Activated CD8-positive, alpha-beta memory T cell treated with anti-CD3 and anti-CD28 coated beads, Interleukin-2, amount 10 ng/mL, durations not matched to agents 7 days and 5 days (primary cell): ENCODE measurements at places on chromosomes 7 and 10. TPM values are rescaled to one million over a fixed set of nuclear protein-coding genes. Genes with fewer than 3 reads are reported as not detected.
A peak's percentile ranks its signal among the peaks of the same experiment; 100 is the strongest.

The LIPK gene
- total RNA-seq, result not detected

DNA sequence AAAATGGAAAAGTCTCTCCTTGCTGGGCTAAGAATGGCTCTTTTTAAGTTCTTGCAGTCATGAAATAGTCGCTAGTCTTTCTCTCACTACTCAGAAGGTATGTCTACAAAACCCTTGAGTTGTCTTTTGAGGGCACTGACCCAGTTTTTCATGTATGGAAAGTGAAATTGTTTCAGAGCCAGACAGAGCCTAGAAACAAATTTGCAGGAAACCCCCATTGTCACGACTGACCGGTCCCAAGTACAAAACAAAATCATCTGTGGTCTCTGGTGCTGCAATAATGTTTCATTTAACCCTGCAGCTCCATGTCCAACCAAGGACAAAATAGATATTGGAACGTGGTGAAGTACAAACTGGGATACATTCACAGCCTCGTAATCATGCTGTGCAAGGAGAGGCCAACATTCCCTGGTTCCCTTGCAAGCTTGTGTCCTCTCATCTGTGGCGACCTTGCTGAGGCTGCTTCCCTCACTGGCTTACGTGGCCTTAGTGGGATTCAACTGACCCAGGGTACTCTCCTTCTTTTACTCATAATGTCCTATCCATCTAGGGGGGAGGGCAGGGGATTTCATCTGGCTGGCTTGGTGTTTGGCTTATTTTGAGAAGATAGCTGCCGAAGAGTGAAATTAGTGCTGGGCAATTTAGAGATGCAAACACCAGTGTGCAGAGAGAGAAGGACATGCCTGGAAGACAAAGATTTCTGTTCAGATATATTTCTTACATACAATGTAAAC, 172.5 kb downstream of the IPMK start:
- DNase-seq, result no peak
- H3K4me3 ChIP-seq, result no peak overlapping the region
- H3K27me3 ChIP-seq, result no peaks in the 10 kb centered on the region
- no peak overlapping the region for H3K27ac ChIP-seq
- H3K4me1 ChIP-seq, result no peaks in the 10 kb centered on the region

DNA sequence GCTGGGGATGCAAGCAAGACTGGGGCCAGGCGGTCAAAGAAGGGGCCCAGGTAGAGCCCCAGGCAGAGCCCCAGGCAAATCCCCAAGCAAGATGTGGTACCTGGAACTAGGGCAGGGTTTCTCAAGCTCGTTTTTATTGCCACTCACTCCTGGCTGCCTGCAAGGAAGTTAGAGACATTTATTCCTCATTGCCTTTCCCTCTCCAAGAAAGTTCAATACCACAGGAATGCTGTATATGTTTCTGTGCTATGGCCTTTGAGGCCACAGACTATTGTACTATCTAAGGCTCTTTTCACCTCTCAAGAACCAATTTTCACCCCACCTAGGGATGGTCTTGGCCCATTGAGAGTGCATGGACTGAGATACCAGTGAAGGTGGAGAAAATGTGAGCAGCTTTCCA, 71.3 kb downstream of the TACC2 start:
- no peaks in the 10 kb centered on the region for H3K4me1 ChIP-seq
- H3K4me3 ChIP-seq, result no peak overlapping the region
- H3K27ac ChIP-seq, result no peak overlapping the region
- no peak for DNase-seq
- H3K36me3 ChIP-seq, result no peaks in the 10 kb centered on the region
- no peaks in the 10 kb centered on the region for H3K27me3 ChIP-seq

DNA sequence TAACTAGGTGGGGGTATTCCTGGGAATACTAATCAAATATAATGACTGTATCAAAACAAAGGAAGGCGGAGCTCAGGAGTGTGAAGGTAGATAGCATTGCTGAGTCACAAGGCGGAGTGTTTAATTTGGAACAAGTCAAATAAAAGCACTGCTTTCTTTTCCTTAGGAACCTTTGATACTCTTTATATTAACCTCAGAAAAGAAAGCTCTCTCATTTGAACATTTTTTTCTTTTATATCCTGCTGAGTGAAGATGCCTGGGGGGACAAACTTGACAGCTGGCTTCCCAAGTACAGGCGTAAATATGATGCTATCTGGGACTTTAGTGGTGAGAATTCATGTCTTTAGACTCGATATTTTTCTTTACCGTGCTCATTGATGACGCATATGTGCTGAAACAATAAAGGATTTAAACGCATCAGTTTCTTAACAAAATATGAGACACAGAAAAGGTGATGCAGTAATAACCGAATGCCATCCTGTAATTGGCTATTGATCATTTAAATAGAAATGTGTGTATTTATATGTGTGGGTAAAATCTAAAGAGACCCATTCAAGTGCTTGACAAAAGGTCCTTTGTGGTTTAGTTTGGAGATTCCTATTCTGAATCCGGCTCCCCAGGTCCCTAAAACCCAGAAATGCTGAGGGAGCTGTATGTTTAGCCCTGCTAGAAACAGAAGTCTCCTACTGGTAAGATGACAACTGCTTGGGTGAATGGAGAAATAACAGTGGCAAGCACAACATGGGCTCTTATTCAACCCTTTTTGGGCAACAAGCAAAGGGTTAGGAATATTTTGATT, 102.7 kb downstream of the PRTFDC1 start:
- no peaks in the 10 kb centered on the region for H3K36me3 ChIP-seq
- H3K27me3 ChIP-seq, result no peaks in the 10 kb centered on the region
- no peak overlapping the region for H3K4me3 ChIP-seq
- DNase-seq, result no peak
- peaks cover 7% of the 10 kb centered on the region for H3K4me1 ChIP-seq

DNA sequence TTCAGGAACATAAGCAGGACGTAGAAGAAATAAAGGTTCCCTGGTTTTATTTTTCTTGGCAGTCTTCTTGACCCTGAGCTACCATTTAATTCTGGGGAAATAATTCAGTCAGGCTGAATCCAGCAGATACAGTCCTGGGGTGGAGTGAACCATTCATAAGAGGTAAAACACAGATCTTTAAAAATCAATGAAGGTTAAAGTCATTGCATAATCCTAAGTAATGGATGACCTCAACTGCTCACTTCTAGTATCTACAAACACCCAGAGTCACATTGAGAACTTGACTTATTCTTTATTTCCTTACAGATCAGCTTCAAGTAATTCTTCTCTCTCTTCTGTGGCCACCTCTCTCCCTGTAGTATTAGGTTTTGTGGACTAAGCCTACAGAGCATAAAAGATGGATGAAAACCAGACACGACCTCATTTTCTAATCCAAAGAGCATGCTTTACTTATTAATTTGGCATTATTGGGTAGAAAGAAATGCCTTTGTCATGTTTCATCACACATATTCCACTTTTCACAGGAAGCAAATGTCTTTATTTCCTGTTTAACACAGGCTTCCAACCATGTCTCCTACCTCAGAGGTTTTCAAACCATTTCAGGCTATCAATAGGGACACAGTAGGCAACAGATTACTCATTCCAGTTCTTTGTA, 182.3 kb upstream of the IMMP2L start:
- no peaks in the 10 kb centered on the region for H3K4me1 ChIP-seq
- no peaks in the 10 kb centered on the region for H3K36me3 ChIP-seq
- H3K4me3 ChIP-seq, result no peak overlapping the region
- no peak overlapping the region for H3K27ac ChIP-seq
- peaks cover 14% of the 10 kb centered on the region for H3K27me3 ChIP-seq

DNA sequence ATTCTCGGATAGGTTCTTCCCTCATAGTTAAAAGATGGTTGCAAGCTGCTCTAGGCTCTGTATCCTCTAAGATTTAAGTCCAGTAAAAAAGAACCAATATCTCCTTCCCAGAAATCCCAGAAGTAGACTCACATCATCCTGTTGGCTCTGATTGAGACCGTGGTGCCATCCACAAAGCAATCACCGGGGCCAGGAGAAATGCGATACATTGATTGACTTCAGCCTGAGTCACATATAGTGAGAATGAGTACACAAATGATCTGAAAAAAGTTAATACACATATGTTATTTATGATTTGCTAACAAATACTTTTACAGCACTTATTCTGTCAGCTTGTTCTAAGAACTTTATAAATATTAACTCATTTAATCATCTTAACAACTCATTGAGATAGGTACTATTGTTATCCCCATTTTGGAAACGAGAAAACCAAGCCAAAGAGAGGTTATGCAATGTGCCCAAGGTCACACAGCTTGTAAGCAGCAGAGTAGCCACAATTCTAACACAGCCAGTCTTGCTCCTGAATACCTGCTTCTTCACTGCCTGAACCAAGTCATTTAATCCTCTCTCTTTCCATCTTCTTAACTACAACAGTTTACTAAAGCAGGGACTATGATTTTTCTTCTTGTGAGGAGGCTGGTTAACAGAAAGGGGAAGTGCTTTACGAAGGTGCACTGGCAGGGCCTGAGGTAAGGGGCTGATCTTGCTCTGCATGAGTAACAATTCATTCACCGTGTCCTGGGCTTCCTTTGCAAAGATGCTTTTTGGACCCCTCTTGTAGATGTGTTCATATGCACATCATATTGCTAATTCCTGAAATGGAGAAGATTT, 177.0 kb downstream of the REEP3 start:
- H3K4me1 ChIP-seq, result peaks cover 8% of the 10 kb centered on the region
- H3K27ac ChIP-seq, result no peak overlapping the region
- DNase-seq, result no peak
- H3K27me3 ChIP-seq, result no peaks in the 10 kb centered on the region

- no peak overlapping the region for H3K4me3 ChIP-seq
- no peaks in the 10 kb centered on the region for H3K36me3 ChIP-seq
These were observed 50.8 kb upstream of the IFRD1 start for GRCh38 chr7:112399501-112399900.

The CPA2 gene
- total RNA-seq, result not detected

DNA sequence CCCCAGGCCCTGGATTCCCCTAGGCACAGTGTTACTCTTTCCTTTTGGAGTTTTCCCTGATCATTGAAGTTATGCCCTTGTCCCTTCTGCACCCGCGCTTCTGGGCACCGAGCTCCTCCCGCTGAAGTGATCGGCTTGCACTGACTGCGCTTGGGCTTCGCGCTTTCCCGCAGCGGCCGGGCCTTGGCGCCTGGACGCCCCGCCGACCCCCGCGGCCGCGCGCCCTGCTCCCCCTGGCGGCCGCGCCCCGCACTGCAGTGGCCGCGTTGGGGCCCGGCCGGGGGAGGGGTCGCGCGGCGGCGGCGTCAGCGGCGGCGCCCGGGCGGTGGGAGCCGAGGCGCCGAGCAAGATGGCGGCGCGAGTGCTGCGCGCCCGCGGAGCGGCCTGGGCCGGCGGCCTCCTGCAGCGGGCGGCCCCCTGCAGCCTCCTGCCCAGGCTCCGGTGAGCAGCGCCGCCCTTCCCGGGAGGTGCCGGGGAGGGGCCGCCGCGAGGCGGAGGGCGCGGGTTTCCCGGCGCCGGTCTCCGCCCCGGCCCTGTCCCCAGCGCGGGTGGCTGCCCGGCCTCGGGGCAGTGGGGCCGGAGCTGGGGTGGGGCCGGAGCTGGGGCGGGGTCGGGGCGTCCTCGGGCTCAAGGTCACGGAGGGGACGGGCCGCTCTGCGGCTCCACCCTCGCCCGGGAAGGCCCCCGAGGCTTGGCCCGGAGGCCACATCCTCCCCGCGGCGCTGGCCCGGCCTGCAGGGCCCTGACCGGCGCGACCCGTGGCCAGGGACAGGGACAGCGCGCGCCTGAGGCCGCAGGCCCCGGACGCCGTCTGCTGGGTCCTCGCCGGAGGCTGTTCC, at the start of gene NIPSNAP2:
Gene NIPSNAP2, plus strand, starts transcription at position 325 of the 839 bp plus-strand sequence. Its CDS starts 25 bp downstream, at position 350.
- H3K27ac ChIP-seq, result peak within 1 kb of the TSS; percentile 80
- peak within 1 kb of the TSS; percentile 75 for H3K4me3 ChIP-seq
- H3K36me3 ChIP-seq, result peaks cover 8% of the 10 kb centered on the region
- H3K4me1 ChIP-seq, result peaks cover 31% of the 10 kb centered on the region
- peak; percentile 59 for DNase-seq

- H3K27me3 ChIP-seq, result no peaks in the 10 kb centered on the region
- no peaks in the 10 kb centered on the region for H3K36me3 ChIP-seq
- no peak overlapping the region for H3K27ac ChIP-seq
- no peaks in the 10 kb centered on the region for H3K4me1 ChIP-seq
- H3K4me3 ChIP-seq, result no peak overlapping the region
These were observed 2.7 kb downstream of the PRSS37 start for GRCh38 chr7:141838581-141838980.

GRCh38 chr7:39172137-39172536, 194.4 kb downstream of the POU6F2 start:
- DNase-seq, result no peak
- H3K27ac ChIP-seq, result no peak overlapping the region
- no peak overlapping the region for H3K4me3 ChIP-seq
- no peaks in the 10 kb centered on the region for H3K27me3 ChIP-seq

The OR6V1 gene
- not detected for total RNA-seq

DNA sequence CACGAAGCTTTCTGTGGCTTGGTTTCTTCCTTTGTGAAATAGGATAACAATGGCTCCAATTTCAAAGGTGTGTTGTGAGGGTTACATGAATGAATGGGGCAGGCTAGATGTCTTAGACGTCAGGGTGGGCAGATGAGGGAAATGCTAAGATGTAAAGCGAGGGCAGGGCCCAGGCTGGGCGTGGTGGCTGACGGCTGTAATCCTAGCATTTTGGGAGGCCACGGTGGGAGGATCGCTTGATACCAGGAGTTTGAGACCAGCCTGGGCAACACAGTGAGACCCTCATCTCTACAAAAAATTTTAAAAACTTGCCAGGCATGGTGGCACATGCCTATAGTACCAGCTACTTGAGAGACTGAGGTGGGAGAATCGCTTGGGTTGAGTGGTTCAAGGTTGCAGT, 607.7 kb upstream of the FOXK1 start:
- no peaks in the 10 kb centered on the region for H3K36me3 ChIP-seq
- no peaks in the 10 kb centered on the region for H3K4me1 ChIP-seq
- no peak overlapping the region for H3K4me3 ChIP-seq
- no peaks in the 10 kb centered on the region for H3K27me3 ChIP-seq
- no peak overlapping the region for H3K27ac ChIP-seq

- no peaks in the 10 kb centered on the region for H3K4me1 ChIP-seq
- no peaks in the 10 kb centered on the region for H3K36me3 ChIP-seq
- no peak overlapping the region for H3K4me3 ChIP-seq
- no peak for DNase-seq
- no peak overlapping the region for H3K27ac ChIP-seq
These were observed 748.4 kb upstream of the PHF14 start for GRCh38 chr7:10225275-10225674.

GRCh38 chr10:69333205-69333604, 54.9 kb downstream of the HK1 start:
- peaks cover 14% of the 10 kb centered on the region for H3K36me3 ChIP-seq
- H3K27ac ChIP-seq, result no peak overlapping the region
- H3K27me3 ChIP-seq, result no peaks in the 10 kb centered on the region
- H3K4me3 ChIP-seq, result no peak overlapping the region
- H3K4me1 ChIP-seq, result peaks cover 44% of the 10 kb centered on the region

DNA sequence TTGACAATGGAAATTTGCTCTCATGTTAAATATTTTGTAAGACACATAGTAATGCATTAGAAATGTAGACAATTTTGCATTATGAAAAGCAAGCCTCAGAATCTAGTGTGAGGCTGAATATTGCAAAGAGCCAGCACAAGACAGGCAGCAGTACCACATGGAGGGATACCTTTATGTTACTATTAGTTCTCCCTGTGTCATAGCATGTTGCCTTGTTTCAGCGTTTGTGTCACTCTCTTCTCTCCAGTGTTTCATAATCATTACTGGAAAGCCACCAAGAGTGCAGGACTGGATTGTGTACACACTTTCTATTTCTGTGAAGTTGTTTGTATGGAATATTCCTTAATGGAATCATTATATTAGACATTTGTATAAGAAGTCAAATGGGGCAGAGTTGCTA, 8.5 kb downstream of the AHR start:
- no peak for DNase-seq
- H3K27me3 ChIP-seq, result no peaks in the 10 kb centered on the region
- no peak overlapping the region for H3K27ac ChIP-seq
- peaks cover 7% of the 10 kb centered on the region for H3K36me3 ChIP-seq
- H3K4me1 ChIP-seq, result peaks cover 29% of the 10 kb centered on the region
- H3K4me3 ChIP-seq, result no peak overlapping the region
